Left renal cortex interstitium (tissue), 4 donors: ENCODE measurements at places on chromosomes 16 and 17.

DNA sequence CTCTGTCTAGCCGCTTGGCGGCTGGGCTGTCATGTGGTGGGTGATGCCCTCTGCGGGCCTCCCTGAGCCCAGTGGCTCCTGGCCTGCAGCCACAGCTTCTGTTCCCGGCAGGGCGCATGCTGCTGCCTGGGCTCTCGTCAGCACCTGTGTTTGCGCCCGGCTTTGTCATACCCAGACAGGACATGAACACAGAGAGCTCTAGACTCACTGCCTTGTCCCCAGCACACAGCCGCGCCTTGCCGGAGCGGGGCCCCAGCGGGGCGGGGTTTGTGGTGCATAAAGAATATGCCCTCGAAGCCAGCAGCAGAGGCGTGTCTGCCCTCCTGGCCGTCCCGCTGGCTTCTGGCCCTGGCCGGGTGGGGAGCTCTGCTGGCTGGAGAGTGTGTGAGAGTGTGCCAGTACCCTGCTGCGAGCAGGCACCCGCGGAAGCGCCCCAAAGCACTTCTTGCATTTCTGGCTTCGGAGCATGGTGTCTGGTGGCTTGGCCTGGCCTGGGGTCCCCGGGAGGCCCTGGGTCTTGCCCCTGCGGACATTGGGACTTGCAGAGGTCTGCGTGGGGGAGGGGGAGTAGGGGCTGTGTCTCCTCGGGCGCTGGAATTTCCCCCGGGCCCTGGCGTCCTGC, 14.4 kb downstream of the ASPSCR1 start:
- no peak for DNase-seq

- DNase-seq = no peak
These were observed 23.0 kb downstream of the ARHGAP23 start for GRCh38 chr17:38451030-38451839.

DNA sequence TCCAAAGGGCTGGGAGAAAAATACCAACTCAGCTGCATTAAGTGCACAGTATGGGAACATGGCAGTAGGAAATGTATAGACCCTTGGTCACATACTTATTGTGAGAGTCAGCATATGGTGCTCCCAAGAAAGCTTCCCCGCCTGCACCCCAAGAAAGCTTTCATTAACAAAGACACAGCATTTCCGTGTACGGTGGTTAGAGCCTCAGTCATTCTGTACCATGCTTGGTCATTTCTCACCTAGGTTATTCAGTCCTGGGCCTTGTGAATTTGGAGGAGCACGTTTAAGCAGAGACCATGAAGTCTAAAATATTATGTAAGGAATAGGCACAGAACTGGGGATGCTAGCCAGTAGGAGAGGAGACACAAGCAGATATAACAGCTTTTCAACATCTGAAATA, 56.1 kb downstream of the ESRP2 start:
- DNase-seq = no peak

DNA sequence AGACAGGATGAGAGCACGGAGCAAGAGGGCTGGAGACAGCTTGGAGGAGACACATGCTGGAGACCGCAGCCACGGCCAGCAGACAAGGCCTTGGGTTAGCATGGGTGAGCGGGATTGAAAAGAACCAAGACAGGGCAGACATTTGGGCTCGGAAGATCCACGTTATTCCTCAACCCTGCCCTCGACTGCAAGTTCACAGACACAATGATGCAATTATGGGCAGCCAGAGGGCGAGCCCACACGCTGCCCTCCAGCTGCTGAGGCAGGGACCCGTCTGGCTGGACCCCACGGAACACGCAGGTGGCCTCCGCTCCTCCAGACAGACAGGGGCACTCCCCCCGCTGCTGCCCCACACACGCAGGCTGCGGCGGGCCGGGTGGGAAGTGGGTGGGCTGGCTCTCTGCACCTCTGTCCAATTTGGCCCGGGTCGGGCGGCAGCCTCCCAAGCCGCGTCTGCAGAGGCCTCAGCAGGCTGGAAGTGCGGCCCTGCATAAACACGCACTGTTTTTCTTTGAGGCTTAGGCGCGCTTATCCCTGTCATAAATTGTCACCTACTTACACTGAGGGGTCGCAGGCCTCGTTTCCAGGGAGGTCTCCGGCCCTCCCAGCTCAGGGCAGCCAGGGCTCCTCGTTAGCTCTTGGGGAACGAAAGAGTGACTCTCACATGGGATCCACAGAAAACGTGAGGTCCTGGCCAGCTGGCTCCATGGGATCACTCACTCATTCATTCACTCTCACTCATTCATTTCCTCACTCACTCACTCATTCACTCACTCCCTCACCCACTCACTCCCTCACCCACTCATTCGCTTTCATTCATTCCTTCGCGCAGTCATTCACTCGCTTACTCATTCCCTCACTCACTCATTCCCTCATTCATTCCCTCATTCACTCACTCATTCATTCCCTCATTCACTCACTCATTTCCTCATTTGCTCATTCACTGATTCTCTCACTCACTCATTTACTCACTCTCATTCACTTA, 303.9 kb downstream of the C16orf95 start:
- DNase-seq = no peak

- no peak for DNase-seq
These were observed 613 bp downstream of the ECI1 start for GRCh38 chr16:2250652-2251295.

- DNase-seq = no peak
These were observed 152.5 kb downstream of the RBFOX3 start for GRCh38 chr17:79458356-79458755.

GRCh38 chr16:30870904-30871303, 23.0 kb downstream of the BCL7C start:
- no peak for DNase-seq

- no peak for DNase-seq
These were observed 11.2 kb downstream of the NAGPA start for GRCh38 chr16:5022521-5022920.
